ENCODE measurements at places on chromosomes 2 and 18. TPM values are rescaled to one million over a fixed set of nuclear protein-coding genes. Genes with fewer than 3 reads are reported as not detected.

DNA sequence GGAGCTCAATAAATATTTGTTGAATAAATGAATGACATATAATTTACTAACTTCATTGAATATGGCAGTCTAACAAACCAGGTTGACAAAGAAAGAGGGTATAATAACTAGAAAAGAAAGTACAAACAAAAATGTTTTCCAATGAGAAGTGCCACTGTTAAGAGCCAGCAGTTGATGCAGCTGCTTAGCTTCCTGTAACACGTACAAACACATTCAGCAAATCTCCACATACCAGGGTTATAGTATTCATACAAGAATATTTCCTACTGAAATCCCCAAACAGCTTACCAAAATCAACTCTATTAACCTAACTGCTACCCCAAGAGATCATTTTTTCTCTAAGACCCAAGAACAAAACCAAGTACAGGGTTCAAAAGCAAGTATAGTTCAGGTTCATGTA is 77.7 kb downstream of the THADA start:
- DNase-seq = no peak
- no peaks in the 10 kb centered on the region for H3K36me3 ChIP-seq
- no peak overlapping the region for H3K27ac ChIP-seq

GRCh38 chr2:36318-36717 is 10.0 kb downstream of the FAM110C start:
- no peak overlapping the region for H3K4me3 ChIP-seq
- H3K4me1 ChIP-seq = no peaks in the 10 kb centered on the region
- no peaks in the 10 kb centered on the region for H3K27me3 ChIP-seq
- no peak overlapping the region for H3K27ac ChIP-seq
- no peaks in the 10 kb centered on the region for H3K36me3 ChIP-seq
- no peak for DNase-seq

- no peak overlapping the region for H3K4me3 ChIP-seq
- H3K27me3 ChIP-seq = no peaks in the 10 kb centered on the region
- H3K27ac ChIP-seq = no peak overlapping the region
- no peaks in the 10 kb centered on the region for H3K4me1 ChIP-seq
- no peak for DNase-seq
- H3K36me3 ChIP-seq = no peaks in the 10 kb centered on the region
These were observed 225.5 kb downstream of the TGIF1 start for GRCh38 chr18:3675446-3675845.

DNA sequence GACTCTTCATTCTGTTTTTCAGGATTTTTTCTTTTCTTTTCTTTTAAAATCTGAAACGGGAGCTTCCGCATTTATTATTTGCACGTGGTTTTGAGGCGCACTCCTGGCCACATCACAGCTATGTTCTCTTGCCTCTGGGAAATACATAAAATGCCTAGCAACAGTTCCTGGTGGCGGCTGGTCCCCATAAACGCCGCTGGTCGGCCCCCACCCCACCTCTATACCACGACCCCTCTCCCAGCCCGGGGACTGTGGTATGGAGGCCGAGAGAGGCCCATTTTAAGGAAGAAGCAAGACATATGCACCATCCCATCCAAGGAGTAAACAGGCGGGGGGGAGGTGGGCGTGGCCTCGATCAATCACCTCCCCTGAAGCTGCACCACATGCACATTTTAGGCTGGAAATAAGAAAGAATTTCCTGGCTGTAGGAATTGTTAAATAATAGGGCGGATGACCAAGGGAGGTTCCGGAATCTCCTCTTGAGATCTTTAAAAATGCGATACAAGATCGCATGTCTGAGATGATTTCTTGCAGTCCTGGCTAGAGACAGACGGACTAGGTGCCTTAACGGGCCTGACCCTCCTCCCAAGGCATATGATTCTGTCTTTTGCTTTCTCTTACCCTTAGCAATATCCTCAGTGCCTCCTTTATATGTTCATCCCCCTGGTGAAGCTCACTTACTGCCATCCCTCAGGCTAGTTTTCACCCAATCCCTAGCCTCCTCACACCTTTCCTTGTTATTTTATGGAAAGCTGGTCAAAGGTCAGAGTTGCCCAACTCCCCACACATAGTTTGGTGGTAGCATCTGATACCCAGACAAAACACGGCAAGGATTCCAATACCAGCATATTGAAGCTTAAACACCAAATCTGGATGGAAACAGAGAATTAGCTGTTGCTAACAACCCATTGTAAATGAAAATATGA is 82.4 kb downstream of the BCL2 start:
- H3K36me3 ChIP-seq = no peaks in the 10 kb centered on the region
- DNase-seq = peak; percentile 44
- no peaks in the 10 kb centered on the region for H3K27me3 ChIP-seq
- H3K4me1 ChIP-seq = peaks cover 15% of the 10 kb centered on the region
- H3K4me3 ChIP-seq = peak overlapping the region; percentile 2
- H3K27ac ChIP-seq = peak overlapping the region; percentile 76

GRCh38 chr18:69186162-69186561 is 214.5 kb upstream of the DOK6 start:
- no peaks in the 10 kb centered on the region for H3K4me1 ChIP-seq
- H3K27ac ChIP-seq = no peak overlapping the region
- no peaks in the 10 kb centered on the region for H3K27me3 ChIP-seq

DNA sequence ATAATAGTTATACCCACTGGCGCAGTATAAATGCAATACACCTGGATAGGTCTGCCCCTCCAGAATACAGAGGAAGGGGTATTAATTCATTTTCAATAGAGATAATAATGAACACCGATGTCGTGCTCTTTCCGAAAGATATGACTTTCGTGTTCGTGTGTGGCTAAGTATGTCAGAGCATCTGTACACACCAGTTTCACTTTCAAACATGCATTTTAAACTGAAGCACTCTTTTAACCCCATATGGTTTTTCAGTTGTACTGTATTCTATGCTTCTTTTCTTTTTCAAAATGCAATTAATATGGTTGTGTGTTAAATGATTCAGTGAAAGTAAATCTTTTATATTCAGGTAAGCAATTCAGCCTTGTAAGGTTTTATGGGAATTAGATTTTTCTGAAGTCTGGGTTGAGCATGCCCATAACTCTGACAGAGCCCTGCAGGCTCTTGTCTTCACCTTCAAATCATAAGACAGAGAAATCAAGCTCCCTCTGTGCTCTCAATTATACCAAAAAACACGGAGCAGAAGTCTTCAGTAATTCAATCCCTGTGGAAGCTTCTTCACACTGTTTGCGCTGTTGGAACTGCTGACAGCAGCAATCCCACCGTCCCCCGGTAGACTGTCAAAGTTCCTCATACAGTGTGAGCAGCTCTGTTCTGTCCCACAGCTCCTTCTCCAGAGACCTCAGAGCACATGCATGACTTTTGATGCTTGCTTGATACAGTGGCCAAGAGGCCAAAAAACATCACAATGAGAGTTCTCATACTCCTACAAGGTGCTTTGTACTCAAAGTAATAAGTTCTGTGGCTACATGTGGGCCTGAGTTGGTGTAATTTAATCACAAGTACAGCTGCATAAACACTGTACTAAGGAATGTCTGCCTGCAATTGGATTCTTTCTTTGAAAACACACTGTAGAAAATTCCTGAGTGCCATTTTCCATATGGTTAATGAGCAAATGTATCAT is 186.8 kb downstream of the ZNF521 start:
- no peaks in the 10 kb centered on the region for H3K36me3 ChIP-seq
- DNase-seq = no peak
- no peaks in the 10 kb centered on the region for H3K27me3 ChIP-seq
- peak overlapping the region; percentile 29 for H3K4me3 ChIP-seq
- H3K27ac ChIP-seq = no peak overlapping the region

GRCh38 chr2:230068651-230069055 is at the start of gene SLC16A14:
SLC16A14 (minus strand) TSS chr2:230068924; CDS start chr2:230059352, 9,572 bp downstream.
- DNase-seq = no peak
- no peaks in the 10 kb centered on the region for H3K36me3 ChIP-seq
- H3K27me3 ChIP-seq = no peaks in the 10 kb centered on the region
- H3K4me3 ChIP-seq = peak within 1 kb of the TSS; percentile 65

DNA sequence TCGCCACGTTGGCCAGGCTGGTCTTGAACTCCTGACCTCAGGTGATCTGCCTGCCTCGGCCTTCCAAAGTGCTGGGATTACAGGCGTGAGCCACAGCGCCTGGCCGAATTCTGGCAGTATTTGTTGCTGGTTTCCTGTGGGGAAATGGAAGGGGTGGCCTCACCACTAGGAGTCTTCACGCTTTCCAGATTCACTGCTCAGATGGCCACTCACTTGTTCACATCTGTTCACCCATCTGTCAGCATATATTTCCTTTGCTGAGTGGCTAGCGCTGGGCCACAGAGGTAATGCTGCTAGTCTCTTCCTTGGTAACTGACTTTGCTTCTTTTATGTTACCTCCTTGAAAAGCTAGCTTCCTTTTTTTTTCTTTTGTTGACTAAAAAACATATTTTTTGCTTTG is 27.2 kb downstream of the TMEM177 start:
- H3K27ac ChIP-seq = no peak overlapping the region
- DNase-seq = no peak
- H3K36me3 ChIP-seq = no peaks in the 10 kb centered on the region
- no peaks in the 10 kb centered on the region for H3K4me1 ChIP-seq

DNA sequence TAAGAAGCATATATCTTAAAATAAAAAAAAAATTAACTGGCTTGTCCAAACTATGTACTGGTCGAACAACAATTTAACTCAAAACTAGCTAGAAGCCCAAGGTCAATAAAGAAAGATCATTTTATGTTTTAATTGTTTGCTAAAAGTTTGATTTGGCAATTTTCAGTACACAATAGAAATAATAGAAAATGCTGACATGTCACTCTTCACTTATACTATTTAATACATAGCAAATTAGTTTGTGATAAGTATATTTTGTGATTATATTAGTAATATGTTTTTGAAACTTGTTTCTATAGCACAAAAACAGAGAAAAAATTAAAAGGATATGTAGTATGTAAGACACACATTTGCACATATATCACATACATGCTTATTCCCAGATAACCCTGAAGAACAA is 1938.6 kb upstream of the PIK3C3 start:
- no peak overlapping the region for H3K4me3 ChIP-seq
- no peaks in the 10 kb centered on the region for H3K4me1 ChIP-seq
- no peak for DNase-seq
- H3K36me3 ChIP-seq = no peaks in the 10 kb centered on the region
- no peaks in the 10 kb centered on the region for H3K27me3 ChIP-seq
- no peak overlapping the region for H3K27ac ChIP-seq

GRCh38 chr2:181165199-181165868 is 184.9 kb downstream of the UBE2E3 start:
- H3K27ac ChIP-seq = no peak overlapping the region
- H3K4me3 ChIP-seq = no peak overlapping the region
- DNase-seq = no peak
- no peaks in the 10 kb centered on the region for H3K4me1 ChIP-seq
- no peaks in the 10 kb centered on the region for H3K36me3 ChIP-seq
- H3K27me3 ChIP-seq = no peaks in the 10 kb centered on the region

- no peaks in the 10 kb centered on the region for H3K27me3 ChIP-seq
- DNase-seq = no peak
- H3K36me3 ChIP-seq = no peaks in the 10 kb centered on the region
These were observed 69.7 kb downstream of the ZNF521 start for GRCh38 chr18:25282282-25282681.

The CHRNG gene
- not detected for total RNA-seq

The FAM124B gene
- 0.56 TPM for total RNA-seq

The TTR gene
- total RNA-seq = not detected

The FTCDNL1 gene
- total RNA-seq = 2.1 TPM

The KLHL30 gene
- total RNA-seq = 0.23 TPM

Data from ovary (tissue), 10 donors.